ENCODE measurements at places on chromosomes 7 and 10.

- no peak for DNase-seq
These were observed 43.2 kb upstream of the EPC1 start for GRCh38 chr10:32390193-32390592.

DNA sequence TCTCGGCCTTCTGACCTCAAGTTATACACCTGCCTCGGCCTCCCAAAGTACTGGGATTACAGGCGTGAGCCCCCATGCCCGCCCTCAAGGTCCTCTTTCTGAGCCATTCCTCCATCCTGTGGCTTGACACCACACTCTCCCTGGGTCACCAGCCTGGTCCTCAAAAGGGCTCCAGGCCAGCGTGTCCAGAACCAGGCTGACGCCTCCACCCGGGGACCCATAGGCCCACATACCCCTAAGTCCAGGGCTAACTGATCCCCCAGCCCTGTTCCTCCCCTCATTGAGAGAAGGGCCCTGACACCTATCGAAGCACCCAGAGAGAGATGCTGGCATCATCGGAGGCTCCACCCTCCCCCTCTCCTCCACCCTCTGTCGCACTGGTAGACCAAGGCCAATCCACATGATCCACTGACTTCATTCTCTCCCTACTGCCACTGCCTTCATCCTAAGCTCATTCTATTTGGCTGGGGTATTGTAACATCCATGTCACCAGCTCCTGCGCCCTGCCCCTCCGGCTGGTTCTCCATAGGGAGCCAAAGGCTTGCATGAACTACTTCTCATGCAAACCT lies 46.7 kb downstream of the TMEM270 start:
- DNase-seq: no peak

- DNase-seq: no peak
These were observed 29.0 kb upstream of the ADAM12 start for GRCh38 chr10:126417220-126417825.

- no peak for DNase-seq
These were observed 14.2 kb upstream of the MCM10 start for GRCh38 chr10:13147161-13147560.

DNA sequence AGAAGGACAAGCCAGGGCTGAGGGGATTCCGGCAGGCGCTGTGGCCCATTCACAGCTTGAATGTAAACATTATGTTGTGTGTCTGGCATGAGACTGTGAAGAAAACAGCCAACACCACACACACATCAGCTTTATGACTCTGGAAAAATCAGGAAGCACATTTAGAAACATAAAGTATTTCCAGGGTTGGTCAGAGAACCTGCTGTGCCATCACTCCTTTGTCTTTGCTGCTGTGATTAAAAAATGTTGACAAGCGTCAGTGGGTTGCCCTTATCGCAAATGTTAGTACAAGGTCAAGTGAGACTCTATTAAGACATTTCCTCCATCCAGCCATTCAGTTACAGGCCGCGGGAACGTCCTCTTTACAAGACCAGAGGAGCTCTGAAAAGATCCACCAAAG lies 95.4 kb downstream of the TAX1BP1 start:
- no peak for DNase-seq

GRCh38 chr7:151731022-151731441 lies 145.9 kb downstream of the PRKAG2 start:
- no peak for DNase-seq

DNA sequence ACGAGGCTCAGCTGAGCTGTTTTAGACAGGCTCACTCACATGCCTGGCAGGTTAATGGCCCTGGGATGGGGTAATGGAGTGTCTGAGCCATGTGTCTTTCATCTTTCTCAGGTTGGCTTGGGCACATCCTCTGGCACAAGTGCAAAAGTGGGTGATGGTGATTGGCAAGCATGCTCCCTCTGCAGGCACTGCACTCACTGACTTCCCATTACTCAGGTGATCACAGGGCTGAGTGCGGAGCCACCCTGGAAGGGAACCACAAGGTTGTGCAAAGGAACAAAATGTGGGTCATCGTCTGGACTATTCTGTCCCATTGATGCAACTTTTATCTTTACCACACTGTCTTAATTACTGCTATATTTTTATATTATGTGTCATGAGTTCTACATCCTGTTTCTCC lies 244.1 kb upstream of the AKR1E2 start:
- no peak for DNase-seq

DNA sequence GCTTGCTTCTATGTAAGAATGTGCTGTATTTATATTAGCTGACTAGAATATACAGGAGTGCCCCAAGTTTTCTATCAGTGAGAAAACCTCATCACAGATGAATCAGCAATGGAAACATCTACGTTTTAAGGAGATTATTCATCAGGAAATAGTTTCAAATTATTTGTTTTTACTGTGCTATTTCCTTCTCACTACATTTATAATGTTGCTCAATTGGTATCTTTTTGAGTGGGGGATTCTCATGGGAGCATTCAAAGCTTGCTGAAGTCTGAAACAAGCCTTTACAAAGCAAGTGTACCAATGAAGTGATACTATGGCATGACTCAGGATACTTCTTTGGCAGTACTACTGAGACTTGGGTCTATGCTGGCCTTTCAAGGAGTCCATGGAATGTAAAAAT lies 191.1 kb upstream of the SLC26A5 start:
- DNase-seq: no peak

- DNase-seq: no peak
These were observed 4.2 kb upstream of the LIPA start for GRCh38 chr10:89255793-89256192.

DNA sequence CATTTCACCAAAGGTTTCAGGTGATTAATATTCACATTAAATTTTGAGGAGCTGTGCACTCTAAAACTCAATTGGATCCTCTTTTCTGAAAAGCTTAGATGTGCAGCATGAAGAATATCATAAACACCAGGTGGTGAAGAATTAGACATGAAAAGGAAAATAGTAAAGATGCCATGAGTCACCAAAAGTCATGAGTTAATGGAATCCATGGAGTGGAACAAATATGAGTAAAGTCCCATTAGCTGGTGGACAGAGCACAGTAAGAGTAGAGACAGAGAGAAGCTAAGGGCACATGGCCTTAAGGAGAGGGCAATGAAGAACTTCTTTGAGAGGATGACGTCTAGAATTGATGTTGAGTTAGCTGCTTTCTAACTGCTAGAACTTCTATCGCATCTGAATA lies 271.6 kb downstream of the CSTF2T start:
- no peak for DNase-seq

GRCh38 chr7:1950452-1951158 lies 280.5 kb downstream of the ELFN1 start:
- DNase-seq: no peak

- no peak for DNase-seq
These were observed 55.4 kb upstream of the MET start for GRCh38 chr7:116616555-116617059.

DNA sequence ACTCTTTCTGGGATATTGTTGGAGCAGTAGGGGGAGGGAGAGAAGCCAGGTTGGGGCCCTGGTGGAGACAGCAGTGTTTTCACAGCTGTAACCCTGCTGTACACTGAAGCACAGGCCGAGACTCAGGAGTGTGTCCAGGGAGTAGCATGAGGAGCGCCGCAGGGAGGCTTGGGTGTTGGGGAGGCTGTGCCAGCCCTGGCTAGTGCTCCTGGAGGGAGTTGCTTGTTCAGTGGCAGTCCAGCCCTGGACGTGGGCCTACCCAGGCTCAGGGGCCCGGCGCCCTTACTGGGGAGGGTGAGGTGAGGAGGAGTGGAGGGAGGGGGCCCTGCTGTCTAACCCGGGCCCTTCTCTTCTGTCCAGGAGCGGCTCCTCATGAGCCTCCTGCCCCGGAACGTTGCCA lies 35.9 kb downstream of the ADCY1 start:
- no peak for DNase-seq

- no peak for DNase-seq
These were observed 6.9 kb upstream of the GOLGA7B start for GRCh38 chr10:97842656-97843280.

DNA sequence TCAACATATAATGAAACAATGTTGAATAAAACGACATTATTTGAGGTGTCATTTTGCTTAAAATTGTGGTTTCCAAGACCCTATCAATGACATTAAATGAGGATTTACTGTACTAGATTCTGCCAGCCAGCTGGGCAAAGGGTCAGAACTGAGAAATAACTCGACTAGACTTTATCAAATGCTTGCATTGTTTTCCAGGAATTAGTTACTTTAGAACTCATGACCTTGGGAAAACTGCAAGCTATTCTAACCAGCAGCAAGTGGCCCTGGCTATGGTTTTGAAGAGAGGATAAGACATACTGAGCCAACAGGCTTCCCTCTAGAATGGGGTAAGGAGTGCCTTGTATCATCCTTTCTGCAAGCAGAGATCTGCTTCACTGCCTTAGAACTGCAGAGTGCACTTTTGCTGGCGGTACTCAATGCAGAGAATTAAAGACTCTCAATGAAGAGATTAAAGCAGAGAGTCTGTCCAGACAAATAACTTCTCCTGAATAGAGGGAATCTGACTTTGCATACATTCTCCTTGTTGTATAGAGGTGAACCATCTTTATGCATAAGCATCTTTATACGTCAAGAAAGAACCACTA lies 281.5 kb downstream of the ARL4A start:
- no peak for DNase-seq

DNA sequence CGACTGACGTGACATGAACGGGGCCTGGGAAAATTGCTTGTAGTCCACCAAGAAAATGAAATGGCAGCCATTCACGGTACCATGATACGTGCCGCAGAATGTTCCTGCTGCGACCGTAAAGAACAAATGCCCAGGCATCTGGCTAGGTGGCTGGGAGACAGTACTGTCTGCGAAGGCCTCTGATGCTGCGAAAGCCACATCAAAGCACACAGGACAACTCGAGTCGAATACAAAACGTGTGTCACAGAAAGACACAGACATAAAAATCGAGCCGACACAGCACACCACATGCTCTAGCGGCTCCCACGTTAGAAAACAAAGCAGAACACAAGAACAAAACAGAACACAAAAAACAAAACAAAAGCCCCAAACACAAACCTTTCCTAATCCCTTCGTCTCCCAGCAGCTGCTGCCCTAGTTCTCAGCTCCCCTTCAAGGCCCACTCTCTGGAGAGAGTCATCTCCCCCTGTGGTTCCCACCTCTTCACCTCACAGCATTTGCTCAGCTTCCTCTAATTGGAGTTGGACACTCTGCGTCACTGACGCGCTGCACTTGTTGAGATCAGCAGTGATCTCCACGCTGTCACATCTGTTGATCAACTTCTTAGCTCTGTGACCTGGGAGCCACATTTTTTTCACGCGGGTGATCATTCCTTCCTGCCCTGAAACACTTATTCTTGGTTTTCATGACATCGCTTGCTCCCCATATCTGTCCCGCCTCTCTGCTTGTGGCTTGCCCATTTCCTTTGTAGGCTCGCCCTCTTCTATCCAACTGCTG lies 112.2 kb downstream of the CLEC2L start:
- DNase-seq: no peak

GRCh38 chr7:4879396-4880081 lies 4.0 kb downstream of the RADIL start:
- no peak for DNase-seq

GRCh38 chr10:71946700-71947099 lies 17.5 kb upstream of the CHST3 start:
- no peak for DNase-seq

DNA sequence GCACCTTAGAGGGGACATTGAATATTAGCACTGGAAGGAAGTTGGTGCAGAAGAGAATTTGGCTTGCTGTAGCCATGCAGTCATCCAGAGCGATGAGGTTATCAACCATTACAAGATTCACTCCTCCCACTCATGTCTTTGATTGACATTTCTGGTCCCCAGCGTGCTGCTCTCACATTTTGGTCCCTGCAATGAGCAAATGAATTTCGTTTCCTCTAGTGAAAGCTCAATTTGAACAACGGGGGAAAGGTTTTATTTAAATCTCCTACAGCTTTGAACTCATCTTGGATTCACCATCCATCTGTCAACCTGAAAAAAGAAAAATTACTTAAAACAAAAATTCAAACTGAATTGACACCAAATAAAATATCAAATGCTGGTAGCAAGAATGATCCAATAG lies 975.2 kb downstream of the NRG3 start:
- DNase-seq: no peak

GRCh38 chr7:16189026-16189715 lies 232.2 kb downstream of the CRPPA start:
- DNase-seq: no peak

- no peak for DNase-seq
These were observed 13.4 kb downstream of the P4HA1 start for GRCh38 chr10:73083221-73083620.

DNA sequence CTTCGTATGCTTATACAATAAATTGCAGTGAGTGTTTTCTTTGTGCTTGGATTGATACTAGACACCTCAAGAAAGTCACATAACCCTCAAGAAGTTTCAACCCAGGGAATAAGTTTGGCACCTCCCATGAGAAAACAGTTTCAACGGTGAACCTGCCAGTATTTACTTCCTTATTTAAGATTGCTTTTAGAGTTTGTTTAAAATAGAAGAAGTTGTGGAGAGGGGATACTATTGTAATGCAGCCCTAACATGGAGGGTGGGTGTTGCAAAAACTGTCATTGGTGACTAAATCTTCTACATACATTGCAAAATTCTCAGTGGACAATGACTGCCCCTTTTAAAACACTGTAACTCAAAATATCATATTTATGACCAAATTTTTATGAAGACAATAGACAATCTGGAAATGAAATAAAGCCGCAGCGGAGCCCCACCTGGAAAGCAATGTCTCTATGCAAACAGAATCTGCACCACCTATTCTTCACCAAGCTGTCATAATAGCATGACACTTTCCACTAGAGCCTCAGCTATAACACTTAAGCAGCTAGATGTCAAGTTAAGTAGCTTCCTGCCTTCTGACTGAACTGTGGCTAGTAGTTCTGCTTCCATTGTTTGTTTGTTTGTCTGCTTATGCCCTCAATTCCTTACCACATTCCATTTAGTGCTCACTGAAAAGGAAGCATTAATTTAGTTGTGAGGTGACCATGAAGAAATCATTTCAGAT lies 98.2 kb downstream of the MDFIC start:
- no peak for DNase-seq

- DNase-seq: no peak
These were observed 48.7 kb downstream of the CH25H start for GRCh38 chr10:89158446-89158845.

- DNase-seq: no peak
These were observed 527.4 kb upstream of the IGFBP3 start for GRCh38 chr7:46448478-46448877.

GRCh38 chr7:24882989-24883621 lies 96.9 kb downstream of the OSBPL3 start:
- DNase-seq: no peak

GRCh38 chr10:95336702-95337101 lies 45.9 kb upstream of the PDLIM1 start:
- no peak for DNase-seq

- DNase-seq: no peak
These were observed 3.2 kb upstream of the ZNF248 start for GRCh38 chr10:37860494-37861190.

GRCh38 chr10:128035557-128035973 lies 90.7 kb downstream of the MKI67 start:
- no peak for DNase-seq

DNA sequence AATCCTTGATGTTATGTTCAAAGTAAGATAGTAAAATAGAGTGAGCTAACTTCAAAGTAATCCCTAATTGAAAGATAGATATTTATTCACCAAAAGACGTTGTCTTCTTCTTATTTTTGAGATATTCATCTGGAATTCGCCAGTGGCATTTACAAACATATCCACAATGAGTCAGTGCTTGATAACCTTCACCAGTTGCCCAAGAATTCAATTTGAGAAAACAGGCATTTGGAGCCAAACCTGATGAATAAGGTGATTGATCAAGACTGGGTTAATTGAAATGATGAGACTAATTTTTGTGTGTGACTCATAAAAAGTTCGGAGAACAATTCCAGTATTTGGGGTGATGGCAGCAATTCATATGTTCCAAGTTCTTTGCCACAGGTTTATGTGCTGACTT lies 344.0 kb downstream of the ARL4A start:
- DNase-seq: no peak

GRCh38 chr7:30562498-30562897 lies 32.2 kb upstream of the GARS1 start:
- DNase-seq: no peak

Data from hypothalamus (tissue), 51 donors.